Left lobe of liver (tissue), 2 donors: ENCODE measurements at places on chromosomes 5 and 9. TPM values are rescaled to one million over a fixed set of nuclear protein-coding genes. Genes with fewer than 3 reads are reported as not detected.

DNA sequence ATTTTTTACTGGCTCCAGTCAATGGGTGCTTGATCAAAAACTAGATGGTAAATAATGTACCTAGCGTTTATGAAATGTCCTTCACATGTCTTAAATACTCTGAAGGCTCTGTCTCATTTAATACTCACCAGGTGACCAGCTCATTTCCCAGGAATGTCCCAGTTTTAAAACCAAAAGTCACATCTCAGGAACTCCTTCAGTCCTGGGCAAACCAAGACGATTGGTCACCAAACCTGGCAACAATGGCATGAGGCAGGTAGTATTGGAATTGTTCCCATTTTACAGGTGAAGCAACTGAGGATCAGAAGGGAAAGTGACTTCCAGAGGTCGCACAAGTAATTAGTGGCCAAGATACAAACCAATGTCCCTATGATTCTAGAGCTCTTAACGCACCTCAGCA, 27.7 kb downstream of the SMIM23 start:
- DNase-seq: no peak

- DNase-seq: no peak
These were observed 279.2 kb downstream of the PIK3R1 start for GRCh38 chr5:68494771-68495170.

GRCh38 chr5:179309751-179310320, 35.4 kb downstream of the ADAMTS2 start:
- no peak for DNase-seq

DNA sequence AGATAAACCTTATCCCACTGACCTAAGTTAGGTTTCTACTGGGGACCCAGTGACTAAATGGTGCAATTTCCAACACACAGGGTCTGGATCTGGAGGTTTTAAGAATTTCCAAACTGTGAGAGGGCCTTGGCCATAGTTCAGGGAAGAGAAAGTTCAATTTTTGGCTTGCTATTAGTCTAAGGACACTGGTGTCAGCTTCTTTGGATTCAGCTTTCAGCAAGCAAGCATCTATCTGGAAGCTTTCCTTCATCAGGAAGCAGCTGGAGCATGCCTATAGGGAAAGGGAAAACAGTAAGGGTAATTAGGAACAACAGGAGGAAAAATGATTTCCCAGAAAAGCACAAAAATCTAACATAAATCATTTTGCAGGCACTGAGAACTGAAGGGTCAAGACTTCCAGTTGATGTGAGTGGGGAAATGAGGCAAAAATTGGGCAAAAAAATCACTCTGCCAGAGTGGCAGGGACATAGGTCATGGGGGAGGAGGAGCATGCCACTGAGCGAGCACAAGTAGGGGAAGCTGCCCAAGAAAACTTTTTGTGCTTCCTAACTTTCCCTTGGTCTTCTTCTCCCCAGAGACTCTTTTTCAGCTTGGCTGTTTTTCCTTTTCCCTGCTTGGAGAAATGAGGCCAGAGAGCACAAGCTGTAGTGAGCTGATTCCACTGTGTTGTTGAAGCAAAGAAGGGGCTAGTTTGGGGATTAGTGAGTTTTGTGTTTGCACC, 299.6 kb downstream of the FGF10 start:
- no peak for DNase-seq

- no peak for DNase-seq
These were observed 56.6 kb downstream of the KCNN2 start for GRCh38 chr5:114418176-114419066.

DNA sequence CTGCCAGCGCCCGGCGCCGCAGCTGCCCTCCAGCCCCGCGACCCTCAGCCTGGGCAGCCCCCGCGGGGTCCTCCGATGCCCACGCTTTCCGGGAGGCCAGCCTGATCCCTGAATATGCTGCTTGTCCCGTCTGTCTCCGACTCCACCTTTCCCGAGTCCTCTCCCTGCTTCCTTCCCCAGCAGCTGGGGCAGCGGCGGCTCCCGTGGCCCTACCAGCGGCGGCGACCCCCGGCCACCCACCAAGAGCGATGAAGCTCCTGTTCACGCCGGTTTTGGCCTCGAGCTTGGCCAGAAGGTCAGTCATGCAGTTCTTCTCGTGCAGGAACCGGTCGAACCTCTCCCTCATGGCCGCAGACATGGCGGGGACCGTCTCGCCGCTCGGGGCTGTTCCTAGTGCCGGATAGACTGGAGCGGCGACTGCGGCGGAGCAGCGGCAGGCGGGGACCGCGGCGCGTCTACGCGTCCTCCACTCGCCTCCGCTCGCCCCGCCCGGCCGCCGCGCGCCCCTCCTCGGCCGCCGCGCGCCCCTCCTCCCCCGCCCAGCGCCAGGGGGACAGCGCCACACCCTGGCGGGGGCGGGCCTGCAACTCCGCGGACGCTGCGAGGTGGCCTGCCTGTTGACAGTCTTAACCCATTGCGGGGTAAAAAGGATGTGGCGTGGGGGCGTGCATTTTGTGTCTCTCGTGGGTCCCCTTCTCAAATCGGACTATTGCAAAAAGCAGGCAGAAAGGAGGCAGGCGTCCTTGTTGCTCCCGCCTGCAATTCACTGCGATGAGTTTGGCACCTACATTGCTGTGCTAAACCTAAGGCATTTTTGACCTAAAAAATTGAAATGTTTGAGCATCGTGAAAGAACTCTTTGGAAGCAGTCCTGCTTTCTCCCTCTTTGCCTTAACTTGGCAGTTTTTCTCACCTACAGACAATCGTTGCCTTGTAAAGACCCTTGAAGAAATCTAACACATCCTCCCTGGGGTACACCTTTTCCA, at the start of gene REEP5:
Gene REEP5, minus strand, starts transcription at position 395 of the 985 bp plus-strand sequence. Its CDS starts 37 bp downstream, at position 358.
- DNase-seq: peak; percentile 88

Gene TBC1D9B
- total RNA-seq: 107 TPM

Gene SLC45A2
- 0.48 TPM for total RNA-seq
